ENCODE measurements at places on chromosomes 1 and 21. TPM values are rescaled to one million over a fixed set of nuclear protein-coding genes. Genes with fewer than 3 reads are reported as not detected.
A peak's percentile ranks its signal among the peaks of the same experiment; 100 is the strongest.

GRCh38 chr1:6779089-6779805 lies 6.0 kb upstream of the CAMTA1 start:
- H3K27ac ChIP-seq = no peak overlapping the region
- DNase-seq = no peak
- H3K27me3 ChIP-seq = peaks cover 8% of the 10 kb centered on the region
- H3K4me1 ChIP-seq = peaks cover 7% of the 10 kb centered on the region
- H3K36me3 ChIP-seq = no peaks in the 10 kb centered on the region

GRCh38 chr1:41740630-41741239 lies 178.0 kb downstream of the HIVEP3 start:
- peaks cover 15% of the 10 kb centered on the region for H3K4me1 ChIP-seq
- H3K4me3 ChIP-seq = no peak overlapping the region
- no peak for DNase-seq
- H3K27ac ChIP-seq = no peak overlapping the region
- no peaks in the 10 kb centered on the region for H3K36me3 ChIP-seq

DNA sequence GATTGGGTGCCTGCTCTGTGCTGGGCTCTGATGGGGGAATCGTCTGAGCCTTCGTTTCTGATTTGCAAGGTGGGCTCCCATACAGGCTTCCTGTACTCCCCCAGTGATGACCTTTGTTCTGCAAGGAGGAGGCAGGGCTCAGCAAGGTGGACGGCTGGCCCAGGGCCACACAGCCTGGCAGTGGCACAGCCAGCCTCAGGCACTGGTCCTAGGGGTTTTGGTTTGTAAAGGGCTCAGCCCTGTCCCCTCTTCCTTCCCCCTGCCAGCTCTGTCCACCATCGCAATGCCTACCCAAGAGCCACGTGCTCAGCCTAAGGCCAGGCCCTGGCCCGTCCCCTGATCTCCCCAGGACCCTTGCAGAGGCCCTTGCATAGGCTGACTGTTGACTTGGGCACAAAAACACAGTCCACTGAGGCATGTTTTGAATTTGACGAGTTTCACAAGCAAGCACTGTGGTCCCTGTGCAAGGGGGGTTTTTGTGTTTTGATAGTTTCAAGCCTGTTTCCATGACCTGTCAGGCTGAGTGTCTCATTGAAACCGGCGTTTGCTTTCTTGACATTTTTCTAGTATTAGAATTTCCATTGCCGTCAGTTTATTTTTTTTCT lies 39.5 kb upstream of the TNFRSF1B start:
- no peaks in the 10 kb centered on the region for H3K27me3 ChIP-seq
- H3K4me1 ChIP-seq = peaks cover 3% of the 10 kb centered on the region
- no peaks in the 10 kb centered on the region for H3K36me3 ChIP-seq

DNA sequence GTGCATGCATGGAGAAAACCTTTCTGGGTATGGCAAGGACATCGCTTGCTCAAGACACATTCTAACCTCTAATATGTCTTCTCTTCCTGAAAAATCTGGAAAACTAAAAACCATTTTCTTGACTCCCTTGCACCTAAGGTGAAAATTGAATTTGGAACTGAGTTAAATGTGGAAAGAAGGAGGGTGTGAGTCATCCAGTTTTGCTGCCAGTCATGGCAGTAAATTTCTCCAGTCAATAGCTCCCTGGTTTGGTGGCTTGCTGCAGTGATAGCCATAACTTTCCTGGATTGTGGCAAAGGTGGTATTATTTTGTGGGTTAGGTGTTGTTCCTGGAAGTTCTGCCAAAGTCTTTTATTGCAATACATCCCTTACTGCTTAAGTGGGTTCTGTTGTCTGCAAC lies 2.5 kb downstream of the ZCCHC17 start:
- no peak for DNase-seq
- no peak overlapping the region for H3K27ac ChIP-seq
- peaks cover 18% of the 10 kb centered on the region for H3K4me1 ChIP-seq
- no peaks in the 10 kb centered on the region for H3K27me3 ChIP-seq

- DNase-seq = no peak
- no peak overlapping the region for H3K27ac ChIP-seq
- H3K36me3 ChIP-seq = no peaks in the 10 kb centered on the region
- H3K27me3 ChIP-seq = no peaks in the 10 kb centered on the region
- H3K4me1 ChIP-seq = no peaks in the 10 kb centered on the region
Observed at GRCh38 chr1:87404296-87404695, 75.6 kb downstream of the LMO4 start.

DNA sequence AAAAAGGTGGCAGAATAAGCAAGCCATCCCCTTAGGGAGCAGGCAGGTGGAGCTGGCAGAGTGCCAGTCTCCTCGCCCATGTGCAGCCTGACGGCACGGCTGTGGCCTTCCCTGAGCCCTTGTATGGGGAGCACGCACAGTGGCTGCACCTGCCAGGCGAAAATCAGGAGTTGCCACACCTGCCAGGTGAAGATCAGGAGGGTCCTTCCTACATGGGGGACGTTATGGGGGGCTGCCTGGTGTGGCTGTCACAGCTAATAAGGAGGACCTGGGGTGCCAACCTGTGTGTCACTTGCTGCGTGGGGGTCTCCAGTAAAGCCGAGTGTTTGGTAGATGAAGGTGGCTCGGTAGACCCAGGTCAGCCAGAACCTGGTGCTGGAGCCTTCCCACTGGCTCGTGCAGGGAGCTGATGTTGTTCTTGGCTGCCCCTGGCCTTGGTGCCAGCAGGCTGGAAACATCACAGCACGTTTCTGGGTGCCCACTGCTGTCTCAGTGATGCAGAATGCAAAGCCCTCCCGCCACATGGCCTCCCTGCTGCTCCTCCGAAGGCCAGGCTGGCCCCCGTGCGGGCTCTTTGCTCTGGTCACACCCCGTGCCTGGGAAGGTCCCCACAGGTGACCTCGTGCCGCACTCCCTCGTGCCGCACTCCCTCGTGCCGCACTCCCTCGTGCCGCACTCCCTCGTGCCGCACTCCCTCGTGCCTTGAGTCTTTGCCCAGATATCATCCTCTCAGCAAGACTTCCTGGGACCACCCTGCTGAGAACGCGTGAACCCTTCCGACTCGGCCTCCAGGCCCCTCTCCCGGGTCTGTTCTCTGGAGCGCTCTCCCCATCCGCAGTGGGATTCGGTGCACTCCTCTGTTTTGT lies 55.4 kb downstream of the SLC37A1 start:
- no peak overlapping the region for H3K27ac ChIP-seq
- no peaks in the 10 kb centered on the region for H3K27me3 ChIP-seq
- H3K4me1 ChIP-seq = peaks cover 2% of the 10 kb centered on the region
- DNase-seq = peak; percentile 9
- H3K4me3 ChIP-seq = no peak overlapping the region

DNA sequence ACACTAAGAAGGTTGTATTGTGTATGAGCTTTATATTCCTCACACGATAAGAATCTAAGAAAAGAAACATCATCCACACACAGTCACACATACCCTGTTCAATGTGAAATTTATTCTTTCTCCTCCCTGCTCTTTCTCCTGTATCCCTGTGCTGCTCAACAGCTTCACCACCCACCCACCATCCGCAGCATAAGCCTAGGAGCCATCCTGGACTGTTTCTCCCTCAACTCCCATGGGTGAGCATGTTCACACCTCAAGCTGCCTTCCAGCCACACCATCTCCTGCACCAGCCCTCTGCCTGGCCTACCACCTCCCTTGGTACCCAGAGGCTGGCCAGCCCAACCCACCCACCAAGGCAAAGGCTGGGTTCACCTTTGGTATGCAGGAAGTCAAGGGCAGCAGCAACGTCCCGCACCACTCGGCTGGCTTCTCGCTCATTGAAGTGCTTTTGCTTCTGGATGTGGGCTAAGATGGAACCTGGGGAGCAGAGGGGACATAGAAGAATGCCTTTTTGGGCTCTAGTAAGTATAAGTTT lies 20.3 kb upstream of the KNCN start:
- no peak for DNase-seq
- H3K27ac ChIP-seq = no peak overlapping the region
- peaks cover 10% of the 10 kb centered on the region for H3K4me1 ChIP-seq

DNA sequence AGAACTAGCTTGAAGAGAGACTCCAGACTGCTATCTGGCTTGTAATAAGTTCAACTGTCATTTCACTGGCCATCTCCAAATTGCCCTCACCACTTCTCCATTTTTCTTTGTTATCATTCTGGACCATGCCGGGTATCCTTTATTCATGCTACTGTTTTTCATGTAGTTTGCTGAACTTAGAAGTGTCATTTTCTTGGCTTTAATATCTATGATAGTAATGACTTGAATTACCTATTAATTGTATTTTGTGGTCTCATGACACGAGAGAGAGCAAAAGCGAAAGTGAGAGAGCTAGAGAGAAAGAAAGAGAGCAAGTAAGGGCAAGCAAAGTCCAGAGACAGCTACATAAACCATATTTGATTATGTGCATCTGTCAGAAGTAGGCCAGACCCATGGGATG lies 184.9 kb upstream of the ATP1B1 start:
- H3K27ac ChIP-seq = no peak overlapping the region
- no peaks in the 10 kb centered on the region for H3K36me3 ChIP-seq
- no peaks in the 10 kb centered on the region for H3K4me1 ChIP-seq
- H3K4me3 ChIP-seq = no peak overlapping the region

DNA sequence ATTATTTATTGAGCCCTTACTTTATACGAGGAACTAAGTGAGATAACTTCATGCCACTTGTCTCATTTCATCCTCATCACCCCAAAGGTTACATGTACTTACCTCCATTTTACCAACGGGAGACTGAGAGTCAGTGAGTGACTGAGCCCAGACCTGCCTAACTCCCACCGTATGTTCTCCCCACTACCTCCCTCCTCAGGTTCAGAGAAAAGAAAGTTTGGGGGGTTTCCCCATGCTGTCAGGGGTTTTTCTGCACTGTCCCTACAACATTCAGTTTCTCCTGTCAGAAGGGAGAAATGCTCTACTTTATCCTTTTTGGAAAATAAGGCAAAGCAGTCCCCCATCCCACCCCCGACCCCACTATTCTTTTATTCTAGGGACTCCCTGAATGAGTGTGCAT lies 32.9 kb downstream of the FAM78B start:
- peaks cover 3% of the 10 kb centered on the region for H3K27me3 ChIP-seq
- no peak overlapping the region for H3K27ac ChIP-seq
- DNase-seq = no peak
- H3K4me3 ChIP-seq = no peak overlapping the region
- peaks cover 22% of the 10 kb centered on the region for H3K4me1 ChIP-seq

The ZBTB40 gene
- 25.7 TPM for total RNA-seq

The RPE65 gene
- not detected for total RNA-seq

The PLA2G2C gene
- not detected for total RNA-seq

The GUCA2B gene
- not detected for total RNA-seq

The CELA3A gene
- total RNA-seq = not detected

The DNASE2B gene
- not detected for total RNA-seq

The PGBD5 gene
- total RNA-seq = 72.4 TPM

GRCh38 chr1:73516451-73516850 lies 681.5 kb downstream of the LRRIQ3 start:
- H3K4me3 ChIP-seq = no peak overlapping the region
- no peaks in the 10 kb centered on the region for H3K4me1 ChIP-seq
- no peaks in the 10 kb centered on the region for H3K27me3 ChIP-seq

DNA sequence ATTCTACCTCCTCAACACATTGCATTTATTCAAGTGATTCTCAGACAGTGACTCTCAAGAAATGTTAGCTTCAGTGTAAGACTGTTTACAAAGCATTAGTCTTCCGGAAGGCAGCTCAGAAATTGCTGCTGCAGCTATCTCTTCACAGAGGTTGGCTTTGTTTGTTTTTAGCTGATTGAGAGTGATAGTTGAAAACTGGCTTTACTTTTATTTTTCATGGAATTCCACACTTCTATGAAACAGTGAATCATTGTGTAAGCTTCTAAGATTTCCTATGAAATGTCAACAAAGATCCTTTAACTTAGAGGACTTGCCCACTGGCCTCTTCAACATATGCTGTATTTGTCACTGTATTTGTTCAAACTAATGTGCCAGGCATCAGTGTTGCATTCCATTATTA lies 121.3 kb downstream of the TNNI3K start:
- H3K4me3 ChIP-seq = no peak overlapping the region
- H3K36me3 ChIP-seq = peaks cover 9% of the 10 kb centered on the region
- no peaks in the 10 kb centered on the region for H3K4me1 ChIP-seq
- H3K27ac ChIP-seq = no peak overlapping the region
- DNase-seq = no peak
- peaks cover 3% of the 10 kb centered on the region for H3K27me3 ChIP-seq

- H3K27ac ChIP-seq = no peak overlapping the region
- H3K36me3 ChIP-seq = peaks cover 4% of the 10 kb centered on the region
- peak; percentile 88 for DNase-seq
- peaks cover 6% of the 10 kb centered on the region for H3K4me1 ChIP-seq
- H3K27me3 ChIP-seq = peaks cover 5% of the 10 kb centered on the region
- no peak overlapping the region for H3K4me3 ChIP-seq
Observed at GRCh38 chr1:65687428-65688214, 105.1 kb upstream of the PDE4B start.

- peaks cover 2% of the 10 kb centered on the region for H3K27me3 ChIP-seq
- no peak for DNase-seq
- H3K36me3 ChIP-seq = no peaks in the 10 kb centered on the region
- no peak overlapping the region for H3K4me3 ChIP-seq
Observed at GRCh38 chr1:12157366-12158231, 9.2 kb upstream of the TNFRSF1B start.

The LCE1C gene
- total RNA-seq = not detected

- no peak for DNase-seq
- peaks cover 25% of the 10 kb centered on the region for H3K4me1 ChIP-seq
- peaks cover 7% of the 10 kb centered on the region for H3K27me3 ChIP-seq
- H3K4me3 ChIP-seq = peak overlapping the region; percentile 99
- peak overlapping the region; percentile 98 for H3K27ac ChIP-seq
Observed at GRCh38 chr1:145997718-145998023, 1.3 kb upstream of the TXNIP start.

- peaks cover 2% of the 10 kb centered on the region for H3K27me3 ChIP-seq
- peaks cover 10% of the 10 kb centered on the region for H3K36me3 ChIP-seq
- peak overlapping the region; percentile 88 for H3K4me3 ChIP-seq
- DNase-seq = peak; percentile 52
- H3K27ac ChIP-seq = peak overlapping the region; percentile 54
Observed at GRCh38 chr21:26961698-26962097, 5.2 kb downstream of the ADAMTS5 start.

GRCh38 chr1:82848043-82848442 lies 1047.3 kb downstream of the ADGRL2 start:
- peak overlapping the region; percentile 72 for H3K4me3 ChIP-seq
- peak overlapping the region; percentile 83 for H3K27ac ChIP-seq
- H3K4me1 ChIP-seq = peaks cover 50% of the 10 kb centered on the region
- no peaks in the 10 kb centered on the region for H3K36me3 ChIP-seq

The GBP6 gene
- not detected for total RNA-seq

- no peaks in the 10 kb centered on the region for H3K27me3 ChIP-seq
- no peak overlapping the region for H3K27ac ChIP-seq
- H3K4me1 ChIP-seq = peaks cover 3% of the 10 kb centered on the region
- H3K36me3 ChIP-seq = no peaks in the 10 kb centered on the region
Observed at GRCh38 chr21:35084869-35085268, 35.8 kb upstream of the RUNX1 start.

The KIF17 gene
- 1.6 TPM for total RNA-seq
